SJSA1 (cell line): ENCODE measurements at places on chromosomes 1 and 21. TPM values are rescaled to one million over a fixed set of nuclear protein-coding genes. Genes with fewer than 3 reads are reported as not detected.

The KIAA1614 gene
- total RNA-seq, result 5.9 and 14.2 TPM in 2 replicates

The AQP10 gene
- total RNA-seq, result not detected in 2 replicates

The TMEM53 gene
- total RNA-seq, result 1.6 and 17.2 TPM in 2 replicates

The SDC3 gene
- 29.6 and 43.6 TPM in 2 replicates for total RNA-seq
